ENCODE measurements at places on chromosomes 7 and 10.

- no peak for DNase-seq
Observed at GRCh38 chr7:103762877-103763276, 226.6 kb downstream of the RELN start.

- DNase-seq, result no peak
Observed at GRCh38 chr7:19421861-19422260, 276.6 kb upstream of the FERD3L start.

- no peak for DNase-seq
Observed at GRCh38 chr10:2900530-2900929, 166.8 kb upstream of the PFKP start.

DNA sequence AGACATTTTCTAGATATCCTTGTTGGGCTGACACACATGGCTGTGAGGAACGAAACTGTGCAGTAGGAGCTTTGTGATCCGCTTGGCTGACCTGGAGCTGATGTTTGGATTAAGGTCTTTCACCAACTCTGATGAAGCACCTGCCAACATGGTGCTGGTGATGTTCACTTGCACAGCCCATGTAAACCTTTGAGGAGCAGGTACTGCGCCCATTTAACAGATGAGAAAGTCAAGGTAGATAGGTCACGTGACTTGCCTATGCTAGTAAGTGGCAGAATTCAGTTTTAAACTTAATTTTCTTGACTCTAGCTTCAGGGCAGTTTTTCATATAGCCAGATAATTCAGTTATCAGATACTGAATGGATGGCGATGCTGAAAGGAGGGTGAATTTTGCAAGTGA, 351.9 kb downstream of the RPS24 start:
- no peak for DNase-seq

GRCh38 chr7:31419505-31420055, 79.1 kb upstream of the NEUROD6 start:
- DNase-seq, result no peak

DNA sequence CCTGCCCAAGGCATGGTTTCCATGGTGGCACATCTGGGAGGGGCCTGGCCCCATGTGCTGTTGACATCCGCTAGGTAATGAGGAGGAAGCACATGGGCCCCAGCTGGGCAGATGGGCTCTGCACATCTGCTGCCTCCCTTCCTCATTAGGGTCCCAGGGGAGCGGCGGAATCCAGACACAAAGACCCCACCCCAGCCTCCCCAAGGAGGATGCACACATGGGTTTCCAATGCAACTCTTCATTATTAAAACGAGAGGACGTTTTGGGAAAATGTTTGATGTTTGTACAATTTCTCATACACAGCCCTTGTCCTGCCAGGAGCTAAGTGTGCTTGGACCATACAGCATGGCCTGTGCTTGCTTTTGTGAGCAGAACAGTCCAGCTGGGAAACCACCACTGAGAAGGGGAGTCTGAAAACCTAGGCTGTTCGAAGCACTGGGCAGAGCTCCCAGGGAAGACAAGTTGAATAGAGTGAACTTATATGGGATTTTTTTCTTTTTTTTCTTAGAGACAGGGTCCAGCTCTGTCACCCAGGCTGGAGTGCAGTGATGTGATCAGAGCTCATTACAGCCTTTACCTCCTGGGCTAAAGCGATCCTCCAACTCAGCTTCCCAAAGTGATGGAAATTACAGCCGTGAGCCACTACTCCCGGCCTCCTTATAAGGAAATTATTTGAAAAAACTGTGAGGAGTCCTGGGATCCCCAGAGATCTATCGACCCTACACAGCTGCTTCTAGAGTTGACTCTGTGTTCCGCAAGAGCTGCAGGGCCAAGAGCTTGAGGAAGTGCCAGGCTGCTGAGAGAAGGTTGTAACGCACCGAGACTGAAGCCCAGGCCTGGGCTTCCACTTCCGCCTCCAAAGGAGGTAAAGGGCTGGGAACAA, 23.4 kb downstream of the FAM107B start:
- DNase-seq, result no peak

GRCh38 chr10:131173484-131174210, 137.9 kb downstream of the TCERG1L start:
- no peak for DNase-seq

- DNase-seq, result no peak
Observed at GRCh38 chr10:122044713-122045112, 55.8 kb downstream of the TACC2 start.

Measured in stimulated activated CD8-positive, alpha-beta memory T cell treated with anti-CD3 and anti-CD28 coated beads, Interleukin-7, amount 100 ng/mL, for 24 hours (primary cell).